Tibial artery (tissue), 4 donors: ENCODE measurements at places on chromosomes 5 and 9.
A peak's percentile ranks its signal among the peaks of the same experiment; 100 is the strongest.

DNA sequence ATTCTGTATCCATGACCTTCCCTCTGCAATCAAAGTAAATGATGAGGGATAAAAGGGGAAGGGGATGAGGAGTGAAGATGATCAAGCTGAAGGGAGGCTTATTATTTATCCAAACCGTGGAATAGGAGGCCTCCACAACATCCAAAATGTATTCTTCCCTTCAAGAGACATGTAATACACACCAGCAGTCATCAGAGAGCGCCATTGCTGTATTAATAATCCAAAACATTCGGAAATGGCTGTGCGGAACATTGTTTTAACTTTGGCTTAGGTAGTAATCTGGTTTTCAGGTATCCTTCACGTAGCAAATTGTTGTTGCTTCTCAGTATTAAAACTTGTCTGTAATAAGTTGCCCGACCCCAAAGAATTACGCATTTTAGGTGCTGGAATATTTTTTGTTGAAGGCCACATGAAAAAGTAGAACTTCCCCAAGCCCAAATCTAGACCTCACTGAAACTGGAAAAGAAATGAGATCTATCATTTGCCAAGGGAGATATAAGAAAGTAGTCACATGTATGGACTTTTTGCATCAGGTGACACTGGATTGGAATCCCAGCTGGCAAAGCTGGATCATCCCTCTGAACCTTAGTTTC, 2.6 kb upstream of the BOD1 start:
- H3K36me3 ChIP-seq, result peaks cover 3% of the 10 kb centered on the region
- no peak for DNase-seq
- peaks cover 5% of the 10 kb centered on the region for H3K27me3 ChIP-seq
- no peak overlapping the region for H3K27ac ChIP-seq

DNA sequence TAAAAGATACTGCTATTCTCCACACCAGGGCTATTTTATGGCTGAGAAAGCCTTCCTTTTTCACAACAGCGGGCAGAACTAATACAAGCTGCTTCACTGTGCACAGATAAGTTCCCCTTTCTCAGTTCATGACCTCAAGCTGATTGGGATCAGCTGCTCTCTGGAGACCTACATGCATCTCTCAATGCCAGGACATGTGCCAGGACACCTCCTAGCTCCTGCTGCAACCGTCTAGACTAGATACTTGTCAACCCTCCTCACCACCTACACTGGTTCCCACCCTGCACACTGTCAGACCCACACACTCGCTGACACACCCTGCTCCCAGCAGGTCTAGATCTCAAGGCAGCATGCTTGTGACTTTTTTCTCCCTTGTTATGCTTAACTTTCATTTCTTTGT, 39.8 kb downstream of the STARD4 start:
- H3K4me3 ChIP-seq, result no peak overlapping the region
- DNase-seq, result no peak
- H3K27me3 ChIP-seq, result no peaks in the 10 kb centered on the region
- H3K36me3 ChIP-seq, result no peaks in the 10 kb centered on the region

DNA sequence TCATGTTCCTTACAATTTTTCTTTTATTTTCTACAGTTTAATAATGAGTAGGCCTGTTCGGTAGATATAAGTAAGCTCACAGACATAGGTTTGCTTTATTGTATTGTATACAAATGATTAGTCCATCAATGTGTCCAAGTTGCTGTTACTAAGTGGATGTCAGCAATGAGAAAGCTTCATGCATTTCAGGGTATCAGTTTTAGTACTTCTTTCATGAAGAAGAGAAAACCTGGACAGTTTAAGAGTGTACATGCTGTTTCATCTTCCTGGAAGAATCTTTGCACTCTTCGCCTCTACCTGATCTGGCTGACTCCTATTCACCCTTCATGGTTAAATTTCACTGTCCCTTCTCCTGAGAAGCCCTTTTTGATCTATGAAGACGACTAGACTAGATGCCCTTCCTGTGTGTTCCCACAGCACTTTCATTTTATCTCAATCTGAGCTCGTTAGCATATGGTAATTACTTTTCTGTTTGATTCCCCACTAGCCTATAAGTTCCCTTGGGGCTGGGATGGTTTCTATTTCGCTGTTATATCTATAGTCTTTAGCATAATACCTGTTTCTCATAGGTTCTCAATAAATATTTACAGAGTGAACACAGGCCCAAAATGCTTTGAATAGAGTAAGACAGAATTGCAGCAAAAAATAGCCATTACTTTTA, 70.7 kb downstream of the CETN3 start:
- H3K36me3 ChIP-seq, result no peaks in the 10 kb centered on the region
- H3K27me3 ChIP-seq, result no peaks in the 10 kb centered on the region
- no peaks in the 10 kb centered on the region for H3K4me1 ChIP-seq
- H3K27ac ChIP-seq, result no peak overlapping the region
- DNase-seq, result no peak
- no peak overlapping the region for H3K4me3 ChIP-seq

GRCh38 chr5:176732736-176733405, 77.5 kb upstream of the UNC5A start:
- H3K4me1 ChIP-seq, result no peaks in the 10 kb centered on the region
- no peaks in the 10 kb centered on the region for H3K27me3 ChIP-seq
- H3K4me3 ChIP-seq, result no peak overlapping the region
- peak; percentile 51 for DNase-seq
- H3K27ac ChIP-seq, result no peak overlapping the region

- H3K27me3 ChIP-seq, result no peaks in the 10 kb centered on the region
- DNase-seq, result no peak
- no peaks in the 10 kb centered on the region for H3K4me1 ChIP-seq
- H3K4me3 ChIP-seq, result no peak overlapping the region
- H3K27ac ChIP-seq, result no peak overlapping the region
- no peaks in the 10 kb centered on the region for H3K36me3 ChIP-seq
Observed at GRCh38 chr5:148923023-148923422, 96.6 kb downstream of the ADRB2 start.

DNA sequence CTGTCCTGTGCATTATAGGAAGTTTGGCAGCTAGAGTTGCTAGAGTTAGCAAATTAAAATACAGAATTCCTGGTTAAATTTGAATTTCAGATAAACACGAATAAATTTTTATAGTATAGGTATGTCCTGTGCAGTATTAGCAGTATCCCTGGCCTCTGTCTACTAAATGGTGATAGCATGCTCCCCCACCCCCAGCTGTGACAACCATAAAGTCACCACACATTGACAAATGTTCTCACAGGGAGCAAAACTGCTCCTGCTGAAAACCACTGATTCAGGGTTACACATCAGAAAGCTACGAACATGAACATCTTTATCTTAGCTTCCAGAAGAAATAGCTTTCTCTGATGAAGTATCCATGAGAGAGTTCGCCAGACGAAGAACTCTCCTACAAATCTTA, 91.8 kb upstream of the CCDC112 start:
- no peak overlapping the region for H3K4me3 ChIP-seq
- no peaks in the 10 kb centered on the region for H3K27me3 ChIP-seq
- no peak for DNase-seq
- H3K4me1 ChIP-seq, result no peaks in the 10 kb centered on the region

DNA sequence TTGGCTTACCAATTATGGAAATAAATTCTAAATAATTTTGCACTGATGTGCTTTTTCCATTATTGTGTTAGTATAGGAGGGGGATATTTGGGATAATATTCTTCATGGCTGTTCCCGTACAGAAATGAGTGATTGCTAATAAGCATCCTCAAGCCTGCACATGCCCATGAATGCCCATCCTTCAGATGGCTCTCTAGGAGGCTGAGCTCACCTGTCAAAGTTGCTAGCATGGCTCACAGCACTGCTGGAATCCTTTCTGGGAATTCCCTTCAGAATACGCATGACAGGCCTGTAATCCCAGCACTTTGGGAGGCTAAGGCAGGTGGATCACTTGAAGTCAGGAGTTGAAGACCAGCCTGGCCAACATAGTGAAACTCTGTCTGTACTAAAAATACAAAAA, 124.1 kb downstream of the NXNL2 start:
- DNase-seq, result no peak
- H3K4me3 ChIP-seq, result no peak overlapping the region
- no peak overlapping the region for H3K27ac ChIP-seq
- no peaks in the 10 kb centered on the region for H3K27me3 ChIP-seq
- no peaks in the 10 kb centered on the region for H3K36me3 ChIP-seq
- peaks cover 5% of the 10 kb centered on the region for H3K4me1 ChIP-seq

DNA sequence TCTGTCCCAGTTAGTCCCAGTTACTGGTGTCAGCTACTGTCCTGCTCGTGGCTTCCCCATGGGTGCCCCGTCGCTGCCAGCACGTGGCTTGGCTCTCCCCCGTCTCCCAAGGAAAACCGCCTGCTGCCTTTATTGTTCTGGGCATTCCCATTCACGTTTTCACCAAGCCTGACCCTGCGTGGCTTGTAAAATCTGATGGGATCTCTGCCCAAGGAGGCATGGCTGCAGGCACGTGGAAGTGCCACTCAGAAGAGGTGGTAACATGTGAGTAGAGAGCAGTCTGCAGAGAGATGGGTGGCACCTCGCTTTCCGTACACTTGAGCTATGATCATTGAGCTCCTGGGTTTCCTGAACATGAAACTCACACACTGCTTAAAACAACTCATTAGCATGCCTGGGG, 429.2 kb upstream of the KLF4 start:
- DNase-seq, result no peak
- H3K36me3 ChIP-seq, result no peaks in the 10 kb centered on the region
- no peak overlapping the region for H3K27ac ChIP-seq
- peaks cover 20% of the 10 kb centered on the region for H3K4me1 ChIP-seq
- no peaks in the 10 kb centered on the region for H3K27me3 ChIP-seq

GRCh38 chr9:33220681-33221567, 19.0 kb upstream of the SPINK4 start:
- no peak overlapping the region for H3K27ac ChIP-seq
- H3K27me3 ChIP-seq, result no peaks in the 10 kb centered on the region
- no peak overlapping the region for H3K4me3 ChIP-seq
- no peaks in the 10 kb centered on the region for H3K36me3 ChIP-seq
- peaks cover 8% of the 10 kb centered on the region for H3K4me1 ChIP-seq

GRCh38 chr9:106653213-106653612, 209.8 kb upstream of the ZNF462 start:
- H3K27me3 ChIP-seq, result no peaks in the 10 kb centered on the region
- no peaks in the 10 kb centered on the region for H3K4me1 ChIP-seq
- H3K4me3 ChIP-seq, result no peak overlapping the region
- DNase-seq, result peak; percentile 28

- no peaks in the 10 kb centered on the region for H3K36me3 ChIP-seq
- H3K4me3 ChIP-seq, result no peak overlapping the region
- H3K27ac ChIP-seq, result no peak overlapping the region
- no peaks in the 10 kb centered on the region for H3K27me3 ChIP-seq
- no peak for DNase-seq
- H3K4me1 ChIP-seq, result no peaks in the 10 kb centered on the region
Observed at GRCh38 chr5:43232943-43233833, 41.2 kb downstream of the NIM1K start.

GRCh38 chr9:68919661-68920060, 94.3 kb downstream of the PRKACG start:
- no peak overlapping the region for H3K4me3 ChIP-seq
